M059J (cell line): ENCODE measurements at places on chromosomes 11 and 22. TPM values are rescaled to one million over a fixed set of nuclear protein-coding genes. Genes with fewer than 3 reads are reported as not detected.

GAL3ST3 gene
- total RNA-seq, result not detected in 2 replicates

GRCh38 chr22:40609216-40609615 is 27.3 kb downstream of the MRTFA start:
- DNase-seq, result peak; percentile 33

MYO7A gene
- total RNA-seq, result not detected in 2 replicates

KRTAP5-11 gene
- total RNA-seq, result not detected in 2 replicates

GRCh38 chr11:128515826-128516778 is 71.3 kb downstream of the ETS1 start:
- no peak for DNase-seq

SCARF2 gene
- 10.3 and 24.3 TPM in 2 replicates for total RNA-seq

LRRN4CL gene
- 0.42 and 1.7 TPM in 2 replicates for total RNA-seq

DNA sequence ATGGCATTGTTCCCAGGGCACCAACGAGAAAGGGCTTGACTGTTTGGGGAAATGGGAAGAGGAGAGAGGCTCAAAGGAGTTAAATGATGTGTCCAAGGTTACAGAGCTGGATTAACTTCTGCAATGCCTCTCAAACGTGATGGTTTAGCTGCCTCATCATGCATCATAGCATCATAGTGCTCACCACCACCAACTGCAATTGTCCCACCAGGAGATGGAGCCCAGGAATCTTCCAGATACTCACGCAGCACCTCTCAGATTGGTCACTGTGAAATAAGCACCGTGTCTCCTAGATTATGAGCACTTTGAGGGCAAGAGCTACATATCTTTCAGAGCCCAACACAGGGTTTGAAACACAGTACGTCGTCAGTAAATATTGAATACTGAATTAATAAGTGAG is 69.2 kb downstream of the PRSS23 start:
- no peak for DNase-seq

- DNase-seq, result peak; percentile 28
These were observed 37.4 kb upstream of the CD82 start for GRCh38 chr11:44528103-44528502.

DNA sequence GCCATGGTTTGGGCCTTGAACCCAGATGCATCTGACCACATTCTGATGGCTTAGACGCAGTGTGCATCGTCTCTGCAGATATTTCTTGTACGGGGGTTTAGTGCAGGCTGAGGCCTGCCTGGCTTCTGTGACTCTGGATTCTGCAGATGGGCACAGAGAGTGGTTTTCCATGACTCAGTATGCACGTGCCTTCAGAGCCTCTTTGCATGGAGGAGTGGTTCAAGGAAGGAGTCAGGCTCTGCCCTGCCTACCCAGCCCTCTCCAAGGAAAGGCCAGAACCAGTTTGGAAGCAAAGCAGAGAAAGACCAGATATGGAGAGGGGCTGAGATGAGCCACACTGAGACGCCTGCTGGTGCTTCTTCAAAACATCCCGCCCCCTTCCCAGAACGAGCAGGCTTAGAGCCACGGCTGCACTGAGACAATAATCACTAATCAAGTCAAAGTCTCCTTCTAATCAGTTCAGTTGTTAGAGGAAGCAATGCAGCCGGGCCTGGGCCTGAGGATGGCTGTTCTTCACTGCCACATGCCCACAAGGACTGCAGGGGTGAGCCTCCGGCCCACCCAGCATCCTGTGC is 308.9 kb downstream of the NXPE2 start:
- DNase-seq, result no peak

DNA sequence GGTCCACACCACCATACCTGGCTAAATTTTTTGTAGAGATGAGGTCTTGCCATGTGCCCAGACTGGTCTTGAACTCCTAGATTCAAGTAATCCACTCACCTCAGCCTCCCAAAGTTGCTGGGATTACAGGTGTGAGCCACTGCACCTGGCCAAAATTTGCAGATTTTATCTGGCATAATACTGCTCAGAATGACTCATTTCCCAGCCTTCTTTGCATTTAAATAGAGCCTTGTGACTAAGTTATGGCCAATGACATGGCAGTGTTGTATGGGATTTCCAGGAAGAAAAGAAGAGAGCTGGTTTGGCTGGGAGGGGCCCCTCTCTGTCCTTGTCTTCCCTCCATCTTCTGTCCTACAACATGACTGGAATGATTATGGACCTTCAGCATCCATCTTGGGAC is 55.8 kb downstream of the CCDC34 start:
- no peak for DNase-seq

DNA sequence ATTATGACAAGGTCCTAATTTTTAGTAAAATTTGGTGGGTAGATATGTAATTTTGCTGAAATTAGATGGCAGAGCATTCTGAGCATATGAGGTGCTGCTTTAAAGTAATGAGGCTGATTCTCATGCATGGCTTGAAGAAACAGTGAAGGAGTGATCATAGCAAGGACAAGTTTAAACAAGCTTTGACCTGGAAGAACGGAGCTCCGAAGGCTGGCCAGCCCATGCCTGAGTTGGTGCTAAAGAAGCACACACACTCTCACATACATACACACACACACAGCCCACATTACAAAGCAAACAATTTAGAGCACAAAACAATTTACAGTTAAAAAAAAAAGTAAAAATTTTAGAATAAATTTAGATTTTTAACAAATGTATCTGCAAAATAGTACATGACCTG is 150.7 kb downstream of the DCDC1 start:
- no peak for DNase-seq

CATSPER1 gene
- total RNA-seq, result 1.6 TPM in 2 replicates

DNA sequence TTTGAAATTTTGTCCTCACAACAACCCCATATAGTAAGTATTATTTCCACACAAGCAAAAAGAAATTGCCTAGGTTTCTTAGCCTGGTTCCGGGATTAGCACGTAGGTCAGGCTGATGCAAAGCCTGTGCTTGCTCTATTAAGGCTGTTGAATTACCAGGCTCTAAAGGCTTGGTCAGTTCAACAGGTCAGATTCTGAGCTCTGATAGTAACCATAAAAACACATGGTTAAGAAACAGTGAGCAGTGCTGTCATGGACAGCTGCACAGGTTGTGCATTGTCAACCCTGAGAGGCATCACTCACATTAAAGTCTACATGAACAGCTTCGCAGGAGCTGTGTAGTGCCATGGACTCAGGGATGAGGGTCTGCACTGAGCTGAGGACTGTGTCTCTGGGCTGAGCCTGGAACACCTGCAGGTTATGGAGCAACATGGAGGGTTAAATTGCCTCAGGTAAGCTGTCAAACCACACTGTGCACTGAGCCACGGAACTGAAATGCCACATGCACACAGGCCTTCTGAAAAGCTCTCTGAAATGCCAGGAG is 98.0 kb downstream of the PIWIL4 start:
- peak; percentile 11 for DNase-seq

KIRREL3 gene
- total RNA-seq, result 7.1 and 9.8 TPM in 2 replicates

DNA sequence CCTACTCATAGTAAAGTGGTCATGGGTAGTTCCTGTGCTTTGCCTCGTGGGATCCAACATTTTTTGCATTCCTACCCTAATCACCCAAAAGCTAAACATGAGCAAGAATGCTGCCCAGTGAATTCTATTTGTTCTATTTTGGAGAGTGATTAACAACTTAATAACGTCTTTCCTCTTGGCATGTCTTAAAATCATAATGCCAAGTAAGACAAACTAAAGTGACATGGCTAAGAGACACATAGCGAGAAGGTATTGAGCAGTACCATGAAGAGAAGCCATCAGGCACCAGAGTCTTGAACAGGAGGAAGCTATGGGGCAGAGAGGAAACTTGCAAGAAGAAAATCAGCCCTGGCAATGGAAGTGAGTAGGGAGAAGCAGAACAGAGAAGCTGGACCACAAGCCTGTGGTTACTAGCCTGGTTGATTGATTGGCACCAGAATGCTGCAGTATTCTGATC is 32.0 kb downstream of the EXPH5 start:
- DNase-seq, result peak; percentile 80

DNA sequence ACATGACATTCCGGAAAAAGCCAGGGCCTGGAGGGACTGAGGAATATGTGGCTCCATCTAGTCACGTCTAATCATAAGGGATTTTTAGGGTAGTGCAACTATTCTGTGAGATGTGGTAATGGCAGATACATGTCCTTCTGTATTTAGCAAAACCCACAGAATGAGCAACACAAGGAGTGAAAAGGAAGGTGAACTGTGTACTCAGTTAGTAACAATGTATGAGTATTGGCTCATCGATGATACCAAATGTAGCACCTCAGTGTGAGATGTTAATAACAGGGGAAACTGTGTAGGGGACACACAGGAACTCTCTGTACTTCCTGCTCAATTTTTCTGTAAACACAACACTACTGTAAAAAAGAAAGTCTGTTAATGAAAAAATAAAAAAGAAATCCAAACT is 42.0 kb upstream of the CARS1 start:
- no peak for DNase-seq

DNA sequence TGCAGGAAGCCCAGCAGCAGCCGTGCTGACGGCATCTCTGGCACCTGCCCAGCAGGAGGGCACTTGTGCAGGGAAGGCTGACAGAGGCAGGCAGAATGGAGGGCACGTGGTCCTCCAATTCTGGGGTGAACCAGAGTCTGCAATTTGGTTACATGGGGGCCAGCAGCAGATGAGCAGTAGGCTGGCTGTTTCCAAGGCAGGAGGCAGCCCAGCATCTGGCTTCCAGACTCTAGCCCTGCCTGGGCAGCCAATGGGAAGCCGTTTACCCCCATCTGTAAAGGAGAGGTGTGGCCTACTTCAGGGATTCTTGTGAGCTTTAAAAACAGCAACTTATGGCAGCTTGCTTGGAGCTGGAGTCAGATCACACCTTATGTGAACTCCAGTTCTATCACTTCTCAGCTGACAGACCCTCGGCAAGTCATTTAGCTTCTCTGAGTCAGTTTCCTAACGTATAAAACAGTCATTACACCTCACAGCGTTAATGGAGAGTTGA is 27.9 kb upstream of the RASL10A start:
- peak; percentile 52 for DNase-seq

THY1 gene
- total RNA-seq, result 1,171 and 1,190 TPM in 2 replicates

ART1 gene
- not detected in 2 replicates for total RNA-seq

DNA sequence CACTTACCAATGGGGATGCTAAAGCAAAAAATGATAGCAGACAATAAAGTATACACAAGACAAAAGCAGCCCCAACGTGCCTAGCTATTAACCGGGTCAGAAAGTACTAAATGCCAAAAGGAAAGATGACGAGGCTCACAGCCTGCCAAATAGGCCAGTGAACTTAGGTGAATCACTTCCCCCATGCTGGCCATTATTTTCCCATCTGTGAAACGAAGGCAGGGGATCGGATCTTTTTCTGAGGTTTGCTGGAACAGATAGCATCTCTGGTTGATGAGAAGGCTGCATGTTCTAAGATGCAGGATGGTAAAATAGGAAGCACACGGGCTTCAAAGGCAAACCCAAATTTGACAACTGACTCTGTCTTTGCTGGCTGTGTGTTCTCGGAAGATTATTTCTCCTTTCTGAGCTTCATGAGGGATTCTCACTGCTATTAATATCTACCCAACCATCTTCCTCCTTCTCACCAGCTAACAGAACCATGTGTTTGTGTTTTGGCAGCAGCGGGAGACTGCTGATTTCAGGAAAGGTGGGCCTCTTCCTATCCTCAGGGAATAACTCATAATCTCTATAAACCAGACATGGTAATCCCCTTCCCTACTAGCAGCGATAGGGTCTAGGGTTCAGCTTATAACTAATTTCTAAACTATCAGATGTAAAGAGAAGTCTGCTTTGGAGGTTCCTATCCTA is 390.7 kb downstream of the LARGE1 start:
- peak; percentile 24 for DNase-seq

GRCh38 chr22:31489632-31490495 is at the start of gene EIF4ENIF1:
Gene EIF4ENIF1, minus strand, starts transcription at chr22:31489842. Its CDS starts 1,124 bp downstream, at chr22:31488718.
- peak; percentile 74 for DNase-seq
